ENCODE measurements at places on chromosomes 13 and 19.

GRCh38 chr13:112351825-112352224, 24.3 kb upstream of the SPACA7 start:
- no peak for DNase-seq

- no peak for DNase-seq
These were observed 25.3 kb upstream of the MAB21L1 start for GRCh38 chr13:35501661-35502235.

GRCh38 chr13:32947411-32948276, 68.6 kb upstream of the KL start:
- no peak for DNase-seq

DNA sequence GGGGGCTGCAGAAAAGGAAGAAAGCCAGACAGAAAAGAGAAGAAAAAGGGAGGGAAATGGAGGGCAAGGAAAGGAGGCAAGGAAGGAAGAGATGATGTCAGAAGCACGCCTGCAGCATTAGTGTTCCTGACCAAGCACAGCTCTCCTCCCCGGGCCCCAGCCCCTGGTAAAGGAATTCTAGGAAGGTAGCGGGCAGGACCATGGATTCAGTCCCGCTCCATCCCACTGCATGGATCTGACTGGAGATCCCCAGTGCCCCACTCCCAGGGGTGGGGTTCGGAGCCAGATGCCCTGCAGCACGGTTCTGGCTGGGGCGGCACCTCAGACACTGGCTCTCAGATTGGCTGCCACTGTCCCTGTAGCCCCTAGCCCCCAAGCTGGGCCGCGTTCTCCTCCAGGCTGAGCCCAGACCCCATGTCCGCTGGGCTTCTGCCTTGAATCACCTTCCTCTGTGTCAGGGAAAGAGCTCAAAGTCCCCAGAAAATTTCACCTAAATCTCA, 59.8 kb downstream of the TSHZ3 start:
- no peak for DNase-seq

- DNase-seq: peak; percentile 69
These were observed 26.3 kb downstream of the TSSK6 start for GRCh38 chr19:19488875-19489690.

DNA sequence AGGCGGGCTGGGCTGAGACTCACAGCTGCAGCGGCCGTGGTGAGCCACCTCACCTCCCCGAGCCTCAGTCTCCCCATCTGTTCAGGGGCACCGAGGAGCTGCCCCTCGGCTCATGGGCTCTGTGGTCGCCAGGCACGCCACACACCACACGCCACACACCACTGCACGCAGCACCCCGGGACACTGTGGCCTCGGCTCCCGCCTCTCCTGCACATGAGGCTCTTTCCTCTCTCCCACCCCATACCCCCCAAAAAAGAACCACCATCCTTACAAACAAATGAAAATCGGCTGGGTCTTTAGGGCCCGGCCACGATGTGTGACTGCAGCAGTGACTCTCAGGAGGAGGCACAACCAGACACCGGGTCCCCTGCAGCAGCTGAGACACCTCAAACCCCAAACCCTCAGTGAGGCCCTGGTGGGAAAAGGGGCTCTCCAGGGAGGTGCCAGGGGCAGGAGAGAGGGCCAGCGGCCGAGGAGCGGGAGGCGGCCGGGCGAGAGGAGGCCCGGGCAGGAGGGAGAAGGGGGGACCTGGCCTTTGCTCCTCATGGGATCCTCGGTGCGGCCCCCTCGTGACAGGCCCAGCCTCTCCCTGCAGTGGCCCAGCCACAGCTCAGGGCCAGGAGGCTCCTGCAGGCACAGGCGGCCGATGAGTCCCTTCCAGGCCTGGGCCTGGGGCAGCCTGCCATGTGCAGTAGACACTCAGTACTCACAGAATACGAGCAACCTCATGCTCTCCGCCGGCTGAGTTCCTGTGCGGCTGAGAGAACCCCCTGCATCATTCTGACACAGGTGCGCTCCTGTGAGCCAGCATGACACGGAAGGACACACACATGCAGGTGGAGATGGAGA, 66.3 kb downstream of the RASA3 start:
- no peak for DNase-seq

- DNase-seq: no peak
These were observed 183.3 kb downstream of the KCNRG start for GRCh38 chr13:50198508-50198907.

- peak; percentile 14 for DNase-seq
These were observed 142.2 kb downstream of the SIPA1L3 start for GRCh38 chr19:38049105-38049649.

DNA sequence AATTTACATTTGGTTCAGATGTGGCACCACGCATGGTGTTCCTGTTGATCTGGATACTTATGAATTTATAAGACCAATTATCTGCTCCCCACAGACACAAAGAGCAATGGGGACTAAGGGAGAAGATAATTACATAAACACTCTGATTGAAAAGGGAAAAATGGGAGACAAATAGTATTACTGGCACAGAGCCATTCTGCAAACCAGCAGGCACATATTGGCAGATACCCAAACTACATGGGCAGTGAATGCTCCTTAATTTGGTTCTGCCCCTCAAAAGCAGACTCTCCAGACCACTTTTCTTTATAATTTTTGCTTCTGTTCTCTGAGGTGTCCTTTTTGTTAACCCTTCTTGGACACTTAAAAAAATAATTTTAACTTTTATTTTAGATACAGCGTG, 1674.2 kb downstream of the PCDH9 start:
- DNase-seq: no peak

GRCh38 chr13:80345771-80346510, 5.0 kb upstream of the SPRY2 start:
- DNase-seq: no peak

GRCh38 chr13:38687246-38688229, 661 bp downstream of the FREM2 start:
- DNase-seq: no peak

GRCh38 chr13:106011600-106011999, 523.9 kb downstream of the EFNB2 start:
- no peak for DNase-seq

GRCh38 chr19:12794971-12795381, 3.7 kb downstream of the JUNB start:
- no peak for DNase-seq

DNA sequence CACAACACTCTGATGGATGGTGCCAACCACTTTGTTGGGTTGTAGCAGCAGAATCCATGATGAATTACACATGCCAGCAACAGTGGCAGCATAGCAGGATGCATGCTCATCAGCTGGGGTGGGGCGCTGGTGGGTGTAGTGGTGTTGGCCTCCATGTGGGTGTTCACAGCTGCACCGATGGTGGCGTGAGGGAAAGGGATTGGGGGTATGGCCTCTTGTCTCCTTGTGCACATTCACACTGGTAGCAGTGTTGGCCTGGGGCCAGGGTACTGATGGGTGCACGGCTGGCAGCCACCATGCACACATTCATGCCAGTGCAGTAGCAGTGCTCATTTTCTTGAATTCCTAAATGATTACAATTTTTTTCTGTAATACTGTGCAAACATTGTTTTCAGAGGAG, 2748.8 kb upstream of the PCDH20 start:
- DNase-seq: no peak

DNA sequence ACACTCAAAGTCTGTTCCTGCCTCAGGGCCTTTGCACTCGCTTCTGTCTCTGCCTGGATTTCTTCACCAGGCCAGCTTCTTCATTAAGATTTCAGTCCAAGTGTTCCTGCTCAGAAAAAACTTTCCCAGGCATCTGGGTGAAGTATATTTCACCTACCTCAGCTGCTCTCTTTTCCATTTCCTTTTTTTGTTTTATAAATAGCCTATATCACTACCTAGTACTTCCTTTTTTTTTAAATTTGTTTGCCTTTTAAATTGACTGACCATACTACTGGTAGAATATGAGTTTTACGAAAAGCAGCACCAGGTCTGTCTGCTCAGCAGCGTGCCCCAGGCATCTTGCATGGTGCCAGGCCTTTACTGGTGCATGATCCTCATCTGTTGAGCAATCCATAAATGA, 1064.4 kb downstream of the UQCRFS1 start:
- DNase-seq: no peak

DNA sequence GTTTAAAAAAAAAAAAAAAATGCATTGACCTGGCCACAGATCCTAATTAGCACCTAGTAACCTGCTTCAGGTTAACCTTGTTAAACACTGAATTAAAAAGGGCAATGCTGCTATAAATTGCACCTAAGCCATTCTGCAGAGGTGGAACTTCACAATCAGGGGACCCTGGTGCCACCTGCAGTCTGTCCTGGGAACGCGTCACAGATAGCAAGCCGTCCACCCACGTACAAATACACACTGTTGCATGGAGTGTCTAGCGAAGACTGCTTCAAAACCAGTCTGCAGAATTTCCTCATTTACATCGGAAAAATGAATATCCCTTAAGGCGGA, 169.3 kb downstream of the COL4A1 start:
- DNase-seq: no peak

- DNase-seq: no peak
These were observed 4.3 kb upstream of the ACP5 start for GRCh38 chr19:11581740-11582139.

- no peak for DNase-seq
These were observed 94.5 kb downstream of the ANKRD10 start for GRCh38 chr13:110820322-110820721.

Measured in stimulated activated CD8-positive, alpha-beta memory T cell treated with anti-CD3 and anti-CD28 coated beads, Interleukin-15, amount 100 ng/mL, for 1 hour (primary cell).